ENCODE measurements at places on chromosomes 1 and 21. TPM values are rescaled to one million over a fixed set of nuclear protein-coding genes. Genes with fewer than 3 reads are reported as not detected.

Gene UBL4B
- total RNA-seq, result not detected

Gene CELA3B
- not detected for total RNA-seq

Gene HES2
- total RNA-seq, result not detected

DNA sequence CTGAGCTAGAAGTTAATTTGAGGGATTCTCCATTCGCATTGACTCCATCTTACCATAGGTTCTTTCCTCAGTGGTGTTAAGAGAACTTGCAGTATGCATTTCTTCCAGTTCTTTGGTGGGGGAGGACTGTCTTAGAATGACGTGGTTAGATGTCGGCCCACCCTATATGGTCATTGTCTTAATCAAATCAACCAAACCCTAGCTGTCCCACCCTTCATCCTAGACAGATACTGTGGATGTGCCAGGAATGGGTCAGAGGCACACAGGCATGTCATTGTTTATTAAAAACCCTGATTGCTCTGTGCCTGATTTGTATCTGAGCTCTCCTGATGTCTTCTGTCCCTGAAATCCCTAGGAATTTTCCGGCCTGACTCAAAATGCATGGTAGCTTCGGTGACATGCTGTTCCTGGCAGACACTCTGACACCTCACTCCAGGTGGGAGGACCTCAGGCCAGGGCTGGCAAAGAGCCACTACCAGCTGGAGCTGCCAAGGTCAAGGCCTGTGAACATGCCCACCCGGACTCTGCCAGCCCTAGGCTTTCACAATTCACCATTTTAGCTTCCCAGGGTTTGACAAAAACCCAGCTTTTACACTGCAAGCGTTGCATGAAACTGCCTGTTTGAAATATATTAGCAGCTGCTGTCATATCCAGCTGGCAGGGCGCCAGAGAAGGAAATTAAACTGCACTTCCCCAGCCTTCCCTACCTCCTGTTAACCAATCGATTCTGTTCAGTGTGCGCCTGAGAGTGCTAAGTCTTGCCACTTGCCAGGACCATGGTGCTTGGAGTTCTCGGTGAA lies 134.0 kb downstream of the FAM78B start:
- DNase-seq, result no peak

- DNase-seq, result no peak
Measured at GRCh38 chr1:28341591-28341990, 12.8 kb downstream of the MED18 start.

DNA sequence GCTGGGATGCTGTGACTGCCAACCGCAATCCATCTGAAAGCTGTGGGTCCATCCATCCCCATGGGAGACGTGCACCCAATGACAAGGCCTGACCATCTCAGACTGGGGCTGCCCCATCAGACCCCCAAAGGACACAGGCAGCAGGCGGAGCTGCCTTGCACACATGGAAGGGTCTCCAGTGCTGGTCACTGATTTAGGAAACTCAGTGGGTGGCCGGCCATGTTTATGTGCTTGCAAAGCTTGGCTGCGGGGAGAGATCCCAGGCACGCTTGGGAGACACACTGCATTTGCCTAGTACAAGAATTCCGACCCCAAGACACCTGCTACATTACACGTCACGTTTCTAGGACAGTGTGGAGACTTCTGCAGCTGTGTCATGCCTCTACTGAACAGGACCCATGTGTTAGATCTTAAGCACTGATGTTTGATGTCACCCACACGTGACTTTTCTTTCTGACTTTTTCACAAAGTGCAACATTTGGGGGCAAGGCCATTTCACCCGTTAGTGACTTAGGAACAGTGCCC lies 181.4 kb downstream of the CLIC6 start:
- no peak for DNase-seq
